ENCODE measurements at places on chromosomes 5 and 9. TPM values are rescaled to one million over a fixed set of nuclear protein-coding genes. Genes with fewer than 3 reads are reported as not detected.

DNA sequence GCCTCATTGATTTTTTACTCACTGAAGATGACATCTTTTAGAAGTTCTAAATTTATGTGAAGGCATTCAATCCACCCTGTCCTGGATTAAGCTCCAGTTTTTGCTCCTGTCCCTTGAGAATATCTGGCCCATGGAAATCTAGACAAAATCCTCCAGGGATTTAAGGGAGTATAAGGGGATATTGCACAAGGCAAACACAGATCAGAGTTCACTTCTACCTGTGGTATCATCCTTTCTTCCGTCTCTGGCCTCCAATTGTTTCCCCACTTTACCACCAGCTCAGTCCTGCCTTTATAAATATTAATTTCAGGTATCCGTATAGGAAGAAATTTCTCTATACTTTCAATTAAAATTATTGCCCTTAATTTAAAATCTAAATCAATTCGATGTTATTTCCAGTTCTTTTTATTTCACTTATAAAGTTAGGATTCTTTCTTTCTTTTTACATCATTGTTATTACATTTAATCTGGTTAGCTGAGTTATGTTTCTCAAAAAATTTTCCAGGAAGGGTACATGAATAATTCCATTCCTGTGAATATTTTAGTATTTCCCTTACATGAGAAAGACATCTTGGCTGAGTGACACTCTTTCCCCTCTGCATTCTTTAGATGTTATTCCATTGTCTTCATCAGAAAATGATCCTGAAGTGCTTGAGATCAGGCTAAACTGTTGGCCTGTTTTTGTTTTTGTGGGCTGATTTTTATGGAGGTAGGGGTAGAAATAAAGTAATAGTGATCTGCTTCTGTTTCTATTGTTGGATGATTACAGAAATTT is 194.3 kb upstream of the MAP3K1 start:
- no peaks in the 10 kb centered on the region for H3K27me3 ChIP-seq
- H3K4me1 ChIP-seq: peaks cover 13% of the 10 kb centered on the region
- no peak overlapping the region for H3K27ac ChIP-seq
- H3K4me3 ChIP-seq: no peak overlapping the region
- DNase-seq: no peak

DNA sequence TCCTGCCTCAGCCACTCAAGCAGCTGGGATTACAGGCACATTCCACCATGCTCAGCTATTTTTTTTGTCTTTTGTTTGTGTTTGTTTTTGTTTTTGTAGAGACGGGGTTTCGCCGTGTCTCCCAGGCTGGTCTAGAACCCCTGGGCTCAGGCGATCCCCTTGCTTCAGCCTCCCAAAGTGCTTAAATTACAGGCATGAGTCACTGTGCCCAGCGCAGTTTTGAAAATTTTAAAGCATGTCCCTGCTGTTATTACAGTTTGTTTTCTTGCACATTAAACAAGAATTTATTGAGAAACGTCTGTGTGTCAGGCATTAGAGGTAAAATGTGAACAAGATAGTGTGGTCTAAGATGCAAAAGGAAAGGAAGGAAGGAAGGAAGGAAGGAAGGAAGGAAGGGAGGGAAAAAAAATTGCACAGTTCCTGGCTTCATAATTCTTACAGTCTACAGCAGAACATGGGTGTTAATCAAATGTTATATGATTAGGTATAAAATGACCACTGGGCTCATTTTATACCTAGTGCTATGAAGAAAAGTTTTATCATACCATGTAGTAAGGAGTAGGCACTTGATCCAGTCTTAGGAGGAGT is 205.4 kb downstream of the SNX18 start:
- DNase-seq: no peak
- H3K27ac ChIP-seq: no peak overlapping the region
- no peaks in the 10 kb centered on the region for H3K27me3 ChIP-seq
- peaks cover 6% of the 10 kb centered on the region for H3K4me1 ChIP-seq

- DNase-seq: no peak
- H3K4me3 ChIP-seq: no peak overlapping the region
- no peaks in the 10 kb centered on the region for H3K27me3 ChIP-seq
- no peaks in the 10 kb centered on the region for H3K4me1 ChIP-seq
- no peak overlapping the region for H3K27ac ChIP-seq
Measured at GRCh38 chr5:53984971-53985370, 325.4 kb downstream of the ARL15 start.

The SH3GLB2 gene
- polyA plus RNA-seq: 110 TPM

- H3K4me1 ChIP-seq: no peaks in the 10 kb centered on the region
- DNase-seq: no peak
- no peak overlapping the region for H3K27ac ChIP-seq
- H3K4me3 ChIP-seq: no peak overlapping the region
- H3K36me3 ChIP-seq: no peaks in the 10 kb centered on the region
- no peaks in the 10 kb centered on the region for H3K27me3 ChIP-seq
Measured at GRCh38 chr5:96066386-96066719, 104.7 kb upstream of the ELL2 start.
